ENCODE measurements at places on chromosomes 7 and 10. TPM values are rescaled to one million over a fixed set of nuclear protein-coding genes. Genes with fewer than 3 reads are reported as not detected.

The TEX36 gene
- not detected for total RNA-seq

The TMEM270 gene
- not detected for total RNA-seq

- peak; percentile 73 for DNase-seq
Observed at GRCh38 chr10:28393956-28394568, 91.2 kb upstream of the MPP7 start.

- no peak for DNase-seq
Observed at GRCh38 chr10:113125612-113126011, 175.6 kb downstream of the TCF7L2 start.

DNA sequence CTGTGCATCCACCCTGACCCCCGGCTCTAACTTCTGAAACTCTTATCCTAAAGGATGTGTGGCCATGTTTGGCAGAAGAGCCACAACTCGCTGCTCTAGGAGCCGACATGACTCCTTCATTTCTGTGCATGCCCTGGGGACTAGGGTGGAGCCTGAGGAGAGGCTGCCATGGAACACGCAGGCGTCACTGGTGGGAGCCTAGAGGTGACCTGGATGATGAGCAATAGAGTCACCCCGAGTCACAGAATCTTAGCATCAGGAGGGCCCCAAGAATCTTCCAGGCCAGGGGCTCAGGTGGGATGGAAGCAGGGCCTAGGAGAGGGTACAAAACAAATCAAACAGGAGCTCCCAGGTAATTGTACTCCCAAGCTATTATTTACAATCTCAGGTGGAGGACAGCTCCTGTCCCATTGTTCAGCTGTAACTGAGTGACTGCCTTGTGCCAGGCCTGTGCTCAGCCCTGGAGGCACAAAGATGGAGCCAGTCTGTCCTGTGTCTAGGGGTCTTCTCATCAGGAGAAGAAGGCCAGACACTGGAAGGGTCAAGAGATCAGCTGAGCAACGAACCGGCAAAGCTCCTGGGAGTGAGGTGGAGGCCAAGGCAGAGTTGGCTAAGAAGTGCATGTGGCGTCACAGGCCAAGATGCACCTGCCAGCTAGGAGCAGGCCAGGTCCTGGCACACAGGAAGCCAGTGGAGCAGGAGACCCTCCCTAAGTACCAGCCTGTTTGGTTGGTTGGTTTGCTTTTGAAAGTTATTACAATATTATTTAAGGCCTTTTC, 5.8 kb upstream of the ZNF22 start:
- no peak for DNase-seq

DNA sequence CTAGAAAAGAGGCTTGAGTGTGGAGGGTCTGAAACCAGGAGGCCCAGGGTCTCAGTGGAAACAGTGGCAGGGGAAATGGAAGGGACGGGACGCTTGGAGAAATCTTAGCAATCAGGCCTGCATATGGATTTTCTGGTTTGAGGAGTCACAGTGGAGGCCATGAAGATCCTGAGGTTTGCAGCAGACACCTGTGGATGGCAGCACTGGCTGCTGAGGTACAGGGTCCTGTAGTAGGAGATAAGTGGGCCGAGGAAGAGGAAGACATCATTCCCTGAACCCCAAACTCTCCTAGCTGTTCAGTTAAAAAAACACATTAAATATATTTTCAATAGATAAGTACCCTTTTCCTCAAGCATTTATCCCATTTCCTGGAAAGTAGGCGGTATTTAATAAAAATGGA, 208.8 kb upstream of the IGFBP3 start:
- DNase-seq, result no peak

GRCh38 chr7:94028768-94029167, 24.6 kb upstream of the BET1 start:
- no peak for DNase-seq

DNA sequence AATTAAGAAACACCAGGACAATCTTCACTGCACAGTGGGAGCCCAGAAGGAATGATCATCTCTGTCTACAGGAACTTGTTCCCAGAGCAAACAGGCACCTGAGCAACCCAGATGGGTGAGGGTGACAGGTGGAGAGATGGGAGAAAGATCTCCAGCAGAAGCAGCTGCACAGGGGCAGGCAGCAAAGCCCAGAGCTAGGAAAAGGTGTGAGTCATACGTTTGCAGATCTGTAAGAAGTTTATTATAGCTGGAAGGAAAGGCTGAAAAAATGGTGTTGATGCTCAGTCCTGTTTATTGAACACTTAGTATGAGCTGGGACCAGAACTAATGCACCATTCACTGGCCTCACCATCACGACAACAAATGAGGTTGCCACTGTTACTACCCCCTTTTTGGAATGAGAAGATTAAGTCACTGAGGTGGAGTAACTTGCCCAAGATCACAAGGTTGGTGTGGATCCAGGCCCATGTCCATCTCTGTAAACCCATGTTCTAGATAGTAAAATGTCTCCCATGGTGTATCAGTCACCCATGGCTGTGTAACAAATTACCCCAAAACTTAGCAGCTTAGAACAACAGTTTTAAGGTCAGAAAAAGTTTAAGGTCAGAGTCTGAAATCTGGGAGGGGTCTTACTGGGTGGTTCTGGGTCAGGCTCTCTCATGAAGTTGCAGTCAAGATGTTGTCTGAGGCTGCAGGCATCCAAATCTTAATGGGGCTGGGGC, 506.9 kb downstream of the RPS24 start:
- DNase-seq, result no peak
